Stimulated activated CD4-positive, alpha-beta T cell treated with anti-CD3 and anti-CD28 coated beads, Interleukin-1b, Interleukin-23, amount 100 ng/mL, for 1 hour (primary cell): ENCODE measurements at places on chromosomes 12 and 14.

- no peak for DNase-seq
These were observed 107.0 kb downstream of the ATXN7L3B start for GRCh38 chr12:74644681-74645080.

DNA sequence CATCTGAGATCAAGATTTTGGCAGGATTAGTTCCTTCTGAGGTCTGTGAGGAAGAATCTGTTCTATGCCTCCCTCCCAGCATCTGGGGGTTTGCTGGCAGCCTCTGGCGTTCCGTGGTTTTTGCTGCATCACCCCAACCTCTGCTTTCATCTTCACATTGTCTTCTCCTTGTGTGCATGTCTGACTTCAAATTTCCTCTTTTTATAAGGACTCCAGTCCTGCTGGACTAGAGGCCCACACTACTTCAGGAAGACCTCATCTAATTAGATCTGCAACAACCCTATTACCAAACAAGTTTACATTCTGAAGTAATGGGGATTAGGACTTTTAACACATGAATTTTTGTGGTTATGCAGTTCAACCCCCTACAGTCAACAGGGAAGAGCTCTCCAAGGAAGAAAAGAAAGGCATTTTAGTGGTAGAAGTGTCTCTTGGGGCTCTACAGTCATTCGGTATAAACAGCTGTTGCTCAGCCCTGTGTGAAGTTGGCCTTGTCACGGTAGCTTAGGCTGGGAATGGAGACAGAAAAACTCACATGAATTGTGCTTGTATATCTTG is 89.7 kb downstream of the CAND1 start:
- no peak for DNase-seq

DNA sequence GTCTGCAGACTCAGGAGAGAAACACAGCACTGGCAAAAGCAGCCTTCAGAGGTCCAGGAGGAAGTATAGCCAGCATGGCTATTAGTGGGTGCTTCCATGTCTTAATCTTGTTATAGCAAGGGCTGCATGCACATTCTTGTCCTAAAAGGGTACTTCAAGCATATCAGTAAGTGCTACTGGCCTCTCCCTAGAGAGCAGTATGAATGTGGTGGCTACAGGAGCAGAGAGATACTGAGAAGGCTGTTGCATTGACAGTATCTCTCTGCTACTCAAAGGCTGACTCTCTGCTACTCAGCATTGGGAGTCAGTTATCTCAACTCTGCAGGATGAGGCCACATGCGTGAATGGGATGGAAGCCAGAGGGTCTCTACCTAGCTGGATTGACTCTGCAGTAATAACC is 2.0 kb downstream of the GARIN6 start:
- DNase-seq = no peak

- DNase-seq = no peak
These were observed 8.0 kb upstream of the WDR20 start for GRCh38 chr14:102131741-102132140.

- DNase-seq = no peak
These were observed 19.7 kb upstream of the PLEKHD1 start for GRCh38 chr14:69464829-69465228.

GRCh38 chr12:81758421-81759189 is 545 bp downstream of the PPFIA2 start:
- no peak for DNase-seq

DNA sequence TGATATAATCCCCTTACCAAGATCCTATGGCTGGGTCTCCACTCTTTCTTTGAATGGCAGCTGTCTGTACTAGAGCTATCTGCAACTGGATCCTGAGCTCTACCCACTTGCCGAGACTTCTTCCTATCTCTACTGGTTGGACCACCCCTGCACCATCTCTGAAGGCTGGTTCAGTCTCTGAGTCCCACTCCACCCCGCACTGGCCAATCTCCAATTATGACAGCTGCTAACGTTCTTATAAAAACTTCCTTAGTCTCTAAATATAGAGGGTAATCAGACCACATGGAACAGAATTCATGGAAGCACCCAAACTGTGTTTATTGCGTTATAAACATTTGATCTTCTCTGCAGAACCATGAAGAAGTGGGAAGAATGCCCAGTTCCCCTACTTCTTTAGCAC is 186.6 kb upstream of the EEA1 start:
- DNase-seq = no peak

GRCh38 chr14:22998329-22999012 is 11.5 kb downstream of the C14orf93 start:
- no peak for DNase-seq

- DNase-seq = no peak
These were observed 19.7 kb upstream of the RD3L start for GRCh38 chr14:103961928-103962578.

- no peak for DNase-seq
These were observed 44.2 kb downstream of the TTC8 start for GRCh38 chr14:88868558-88869159.

- DNase-seq = no peak
These were observed 118.6 kb upstream of the CCDC175 start for GRCh38 chr14:59695198-59695597.

DNA sequence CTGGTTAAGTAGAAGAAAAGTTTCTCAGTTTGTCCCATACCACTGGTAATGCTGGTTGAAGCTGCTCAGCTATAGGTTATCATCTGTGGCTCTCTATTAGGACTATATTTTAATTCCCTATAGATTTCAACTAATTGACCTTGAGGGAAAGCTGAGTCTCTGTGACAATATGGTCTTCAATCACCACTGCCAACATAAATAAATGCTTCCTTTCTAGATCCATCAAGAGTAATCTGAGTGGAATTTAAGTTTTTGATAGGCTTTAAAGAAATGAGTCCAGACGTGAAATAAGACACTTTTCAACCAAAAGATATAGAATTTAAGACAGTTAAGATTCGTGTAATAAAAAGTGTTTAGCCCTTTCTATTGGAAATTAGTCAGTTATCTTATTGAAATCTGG is 63.5 kb upstream of the MYF6 start:
- no peak for DNase-seq

DNA sequence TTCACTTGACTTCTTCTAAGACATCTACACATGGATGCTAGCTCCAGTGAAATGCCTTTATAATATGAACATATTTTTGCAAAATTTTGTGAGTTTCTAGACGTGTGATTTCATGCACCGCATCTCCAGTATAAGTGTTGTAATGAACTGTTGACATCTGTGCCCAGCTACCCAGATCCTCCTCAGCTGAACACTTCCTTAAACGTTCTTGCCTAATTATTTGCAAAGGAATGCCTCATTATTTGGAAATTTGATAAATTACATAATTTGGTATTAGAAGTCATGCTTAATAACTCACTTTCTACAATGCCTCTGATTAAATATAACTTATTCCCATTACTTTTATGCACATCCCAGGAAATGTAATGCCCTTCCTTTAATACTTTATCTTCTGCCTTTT is 14.0 kb downstream of the OR11G2 start:
- DNase-seq = no peak

GRCh38 chr14:67955261-67955660 is 135.7 kb downstream of the RAD51B start:
- no peak for DNase-seq

- DNase-seq = no peak
These were observed 210.3 kb downstream of the EGLN3 start for GRCh38 chr14:33740531-33740930.

- DNase-seq = no peak
These were observed 21.8 kb upstream of the RNU6-8 start for GRCh38 chr14:32224737-32225377.

DNA sequence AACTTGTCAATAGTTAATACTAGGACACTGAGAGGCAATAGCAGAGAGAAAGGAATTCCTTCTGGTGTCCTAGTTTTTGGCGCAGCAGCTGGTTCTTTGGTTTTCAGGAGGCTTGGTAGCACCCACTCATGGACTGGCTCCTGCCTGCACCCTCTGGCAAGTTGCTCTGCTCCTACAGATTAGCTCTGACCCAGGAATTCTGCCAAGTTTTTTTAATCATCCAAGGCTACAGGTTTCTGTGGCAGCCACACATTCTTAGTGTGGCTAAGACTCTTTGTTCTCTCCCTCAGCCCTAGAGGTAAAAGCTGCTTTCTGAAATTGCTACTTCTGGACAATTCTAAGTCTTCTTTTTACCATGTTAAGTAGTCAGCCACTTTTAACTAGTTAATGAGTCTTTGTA is 72.0 kb upstream of the FKBP4 start:
- DNase-seq = no peak

GRCh38 chr12:113725557-113725876 is 240.6 kb downstream of the RBM19 start:
- no peak for DNase-seq

DNA sequence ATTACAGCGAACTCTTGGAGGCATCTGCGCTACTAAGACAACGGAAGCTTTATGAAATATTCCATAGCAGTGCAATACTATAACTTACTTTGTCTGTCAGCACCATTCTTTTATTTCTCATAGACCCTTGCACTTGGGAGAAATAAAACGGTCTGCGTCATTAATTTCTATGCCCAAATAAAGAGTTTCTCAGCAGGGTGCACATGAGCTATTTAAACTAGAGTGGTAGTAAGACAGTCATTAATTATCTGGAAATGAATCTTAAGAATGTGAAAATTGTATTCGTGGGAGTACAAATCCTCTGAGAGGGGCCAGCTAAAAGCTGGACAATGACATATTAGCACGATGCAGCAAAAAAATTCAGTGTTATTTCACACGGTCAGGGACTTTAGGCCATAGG is 903.4 kb upstream of the FOXG1 start:
- no peak for DNase-seq

GRCh38 chr12:75959060-75959459 is 72.5 kb downstream of the PHLDA1 start:
- no peak for DNase-seq

- DNase-seq = no peak
These were observed 3.6 kb downstream of the MGAT2 start for GRCh38 chr14:49623941-49624839.

GRCh38 chr12:111117017-111117416 is 196.6 kb upstream of the MYL2 start:
- DNase-seq = no peak

- no peak for DNase-seq
These were observed 21.6 kb upstream of the CHFR start for GRCh38 chr12:132909030-132909368.

DNA sequence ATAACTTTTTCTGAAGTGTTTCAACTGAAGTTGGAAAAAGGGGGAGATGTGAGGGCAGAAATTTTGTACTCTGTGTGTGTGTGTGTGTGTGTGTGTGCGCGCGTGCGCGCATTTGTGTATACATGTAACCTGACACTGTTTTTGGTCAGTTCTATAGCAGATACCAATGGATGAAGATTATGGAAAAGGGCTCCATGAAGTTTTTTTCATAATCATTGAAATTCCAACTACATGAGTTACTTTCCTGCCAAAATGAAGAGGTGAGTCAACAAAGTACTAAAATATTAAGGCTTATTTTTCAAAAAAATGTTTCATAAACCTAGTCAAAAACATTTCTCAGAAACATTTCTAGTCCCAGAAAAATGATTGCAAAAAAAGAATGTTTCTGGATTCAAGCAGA is 25.7 kb upstream of the CERS5 start:
- DNase-seq = no peak
